ENCODE measurements at places on chromosomes 6 and 20. TPM values are rescaled to one million over a fixed set of nuclear protein-coding genes. Genes with fewer than 3 reads are reported as not detected.
A peak's percentile ranks its signal among the peaks of the same experiment; 100 is the strongest.

The LY6G5C gene
- 6.5 TPM for total RNA-seq

DNA sequence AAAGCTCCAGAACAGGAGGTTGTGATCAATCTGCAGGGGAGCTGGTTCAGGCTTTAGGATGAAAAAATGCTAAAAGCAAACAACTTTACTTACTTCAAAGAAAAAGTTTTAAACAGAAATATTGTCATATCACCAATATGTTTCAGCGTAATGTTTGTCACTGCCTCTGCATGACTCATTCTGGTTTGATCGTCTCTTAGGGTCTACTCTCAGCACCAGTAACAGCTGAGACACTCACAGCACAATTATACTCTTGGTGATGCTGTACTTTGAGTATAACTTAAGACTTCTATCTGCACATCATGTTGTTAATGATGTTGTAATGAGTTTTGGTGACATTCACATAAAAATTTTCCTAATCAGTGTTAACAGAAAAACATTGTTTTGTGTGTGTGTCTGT lies 665.4 kb downstream of the EPM2A start:
- H3K4me3 ChIP-seq = no peak overlapping the region
- no peak overlapping the region for H3K27ac ChIP-seq
- no peaks in the 10 kb centered on the region for H3K27me3 ChIP-seq

- H3K36me3 ChIP-seq = peaks cover 4% of the 10 kb centered on the region
- DNase-seq = no peak
- H3K4me3 ChIP-seq = no peak overlapping the region
- no peak overlapping the region for H3K27ac ChIP-seq
These were observed 4.8 kb downstream of the ZCCHC3 start for GRCh38 chr20:301886-302848.

GRCh38 chr20:46894971-46895905 lies 595 bp downstream of the EYA2 start:
- peak overlapping the region; percentile 61 for H3K4me3 ChIP-seq
- peaks cover 12% of the 10 kb centered on the region for H3K4me1 ChIP-seq
- H3K27me3 ChIP-seq = peaks cover 77% of the 10 kb centered on the region
- H3K36me3 ChIP-seq = peaks cover 4% of the 10 kb centered on the region
- peak; percentile 15 for DNase-seq

DNA sequence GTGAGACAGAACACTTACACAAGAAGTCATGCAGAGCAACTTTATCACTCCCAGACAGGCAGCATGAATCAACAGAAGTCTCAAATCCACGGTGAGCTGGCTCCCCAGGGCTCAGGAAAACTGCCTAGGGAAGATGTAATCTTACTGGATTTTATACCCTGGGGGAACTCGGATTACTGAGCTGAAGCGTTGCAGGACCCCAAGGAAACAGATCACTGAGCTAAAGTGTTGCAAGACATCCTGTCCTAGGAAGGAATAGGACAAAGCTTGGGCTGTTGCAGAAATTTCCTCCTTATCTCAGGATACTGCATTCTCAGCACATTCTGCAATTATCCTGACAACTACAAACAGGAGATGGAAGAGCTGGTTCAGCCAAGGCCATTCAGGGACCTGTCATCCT lies 224.8 kb downstream of the TFAP2A start:
- no peak overlapping the region for H3K4me3 ChIP-seq
- H3K27ac ChIP-seq = no peak overlapping the region

The RALGAPB gene
- 42.3 TPM for total RNA-seq

The ADGRF4 gene
- total RNA-seq = 2.6 TPM

GRCh38 chr20:54773643-54774000 lies 298.2 kb downstream of the DOK5 start:
- DNase-seq = no peak
- no peaks in the 10 kb centered on the region for H3K4me1 ChIP-seq
- H3K4me3 ChIP-seq = no peak overlapping the region
- H3K27me3 ChIP-seq = no peaks in the 10 kb centered on the region

DNA sequence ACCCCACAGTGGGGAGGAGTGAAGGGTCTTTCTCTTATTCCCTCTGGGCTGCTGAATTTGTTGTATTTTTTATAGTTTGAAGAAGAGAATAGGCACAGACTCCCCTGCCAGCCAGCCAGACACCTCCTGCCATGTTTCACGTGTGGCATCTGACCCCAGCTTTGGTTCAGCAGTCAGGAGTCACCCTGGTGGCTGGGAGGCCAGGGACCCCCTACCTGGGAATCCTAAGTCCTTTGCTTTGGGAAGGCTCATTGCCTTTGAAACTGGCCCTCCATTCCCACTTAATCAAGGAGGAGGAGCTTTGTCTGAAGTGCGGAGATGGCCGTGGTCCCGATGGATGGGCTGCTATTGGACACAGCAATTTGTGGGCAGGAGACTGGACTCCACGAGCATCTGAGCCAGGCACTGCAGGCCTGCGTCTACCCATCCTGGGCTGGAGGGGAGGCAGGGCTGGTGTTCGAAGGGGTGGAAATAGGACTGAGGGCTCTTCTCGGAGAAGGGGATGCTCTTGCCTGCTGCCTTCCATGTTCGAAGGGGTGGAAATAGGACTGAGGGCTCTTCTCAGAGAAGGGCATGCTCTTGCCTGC lies 196.1 kb downstream of the DLL1 start:
- H3K4me3 ChIP-seq = no peak overlapping the region
- peaks cover 24% of the 10 kb centered on the region for H3K27me3 ChIP-seq
- H3K27ac ChIP-seq = no peak overlapping the region
- peaks cover 1% of the 10 kb centered on the region for H3K4me1 ChIP-seq
- DNase-seq = no peak
- no peaks in the 10 kb centered on the region for H3K36me3 ChIP-seq

DNA sequence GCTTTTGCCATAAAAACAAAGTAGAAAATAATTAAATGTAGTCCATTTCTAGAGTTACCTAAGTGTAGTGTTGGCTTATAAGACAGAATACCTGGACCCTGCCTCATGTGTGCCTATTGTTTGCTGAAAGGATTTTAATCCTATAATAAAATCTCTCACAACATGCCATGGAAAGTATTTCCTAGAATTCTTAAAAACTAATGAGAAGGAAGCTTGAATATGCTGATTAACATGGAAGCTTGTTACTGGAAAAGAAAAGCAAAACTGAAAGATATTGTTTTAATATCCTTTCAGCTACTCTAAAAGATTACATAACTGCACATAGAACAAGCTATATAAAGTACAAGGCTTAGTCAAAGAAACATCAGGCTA lies 18.0 kb upstream of the FAM135A start:
- H3K36me3 ChIP-seq = no peaks in the 10 kb centered on the region
- H3K4me1 ChIP-seq = peaks cover 24% of the 10 kb centered on the region
- no peak overlapping the region for H3K4me3 ChIP-seq
- no peak overlapping the region for H3K27ac ChIP-seq
